ENCODE measurements at places on chromosomes 7 and 10.

- DNase-seq: no peak
Observed at GRCh38 chr7:81367326-81367931, 402.4 kb downstream of the HGF start.

DNA sequence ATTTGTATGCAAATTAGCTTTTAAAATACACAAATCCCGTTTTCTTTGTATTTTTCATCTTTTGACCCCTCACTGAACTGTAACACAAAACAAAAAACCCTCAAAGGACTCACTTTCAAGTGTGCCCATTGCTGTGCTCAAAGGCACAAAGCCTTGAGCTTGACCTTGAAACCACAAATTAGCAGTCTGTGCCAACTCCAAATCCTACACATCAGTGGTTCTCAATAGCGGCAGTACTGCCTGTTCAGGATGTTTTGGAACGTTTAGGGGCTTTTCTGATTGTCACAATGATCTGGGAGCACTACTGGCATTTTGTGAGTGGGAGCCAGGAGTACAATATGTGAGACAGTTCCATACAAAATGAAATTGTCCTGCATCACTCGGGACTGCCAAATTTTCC, 55.5 kb downstream of the KDM7A start:
- DNase-seq: no peak

GRCh38 chr7:1232623-1233332, at the start of gene UNCX:
Gene UNCX, plus strand, starts transcription at chr7:1232872. Its CDS starts 146 bp downstream, at chr7:1233018.
- no peak for DNase-seq

DNA sequence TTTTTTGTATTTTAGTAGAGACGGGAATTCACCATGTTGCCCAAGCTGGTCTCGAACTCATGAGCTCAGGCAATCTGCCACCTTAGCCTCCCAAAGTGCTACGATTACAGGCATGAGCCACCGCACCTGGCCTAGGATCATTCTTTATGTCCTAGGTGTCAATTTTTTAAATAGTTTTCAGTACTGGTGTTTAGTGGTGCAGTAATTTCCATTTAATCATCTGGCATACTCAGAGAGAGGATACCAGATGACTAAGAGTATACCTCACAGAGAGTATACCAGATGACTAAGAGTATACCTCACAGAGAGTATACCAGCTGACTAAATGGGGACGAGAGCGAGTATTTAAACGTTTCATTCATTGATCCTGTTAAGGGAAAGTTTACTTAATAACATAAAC, 37.3 kb upstream of the TMEM248 start:
- no peak for DNase-seq

- peak; percentile 67 for DNase-seq
Observed at GRCh38 chr7:139358541-139359365, 941 bp upstream of the LUC7L2 start.

Data from NCI-H1417 treated with DMSO at 0.1 percent for 48 hours (cell line).